Neuronal stem cell (in vitro differentiated cells): ENCODE measurements at places on chromosomes 5 and 9.

DNA sequence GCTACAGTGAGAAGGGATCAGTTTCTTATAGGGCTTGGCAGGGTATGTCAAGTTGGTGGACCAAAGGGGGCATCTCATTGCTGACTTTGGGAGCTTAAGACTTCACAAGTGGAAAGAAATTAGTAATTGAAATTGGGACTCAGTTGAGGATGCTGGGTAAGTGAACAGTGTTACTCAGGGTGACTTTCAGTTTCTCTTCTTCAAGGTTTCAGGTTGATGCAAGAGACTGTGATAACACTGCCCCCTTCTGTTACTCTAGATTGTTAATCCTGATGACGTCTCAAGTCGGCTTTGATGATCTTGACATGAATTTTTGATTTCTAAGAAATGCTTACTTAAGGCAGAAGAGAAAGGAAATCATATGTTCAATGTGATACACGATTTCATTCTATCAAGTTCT, 21.3 kb downstream of the KCTD16 start:
- DNase-seq = no peak

- no peak for DNase-seq
These were observed 168.5 kb downstream of the OLFM1 start for GRCh38 chr9:135255841-135256580.

GRCh38 chr5:122916490-122916889, 71.1 kb downstream of the SNX24 start:
- no peak for DNase-seq

- no peak for DNase-seq
These were observed 133.8 kb downstream of the TMEM174 start for GRCh38 chr5:73306741-73307275.

GRCh38 chr9:123923884-123924283, 6.0 kb downstream of the DENND1A start:
- no peak for DNase-seq

DNA sequence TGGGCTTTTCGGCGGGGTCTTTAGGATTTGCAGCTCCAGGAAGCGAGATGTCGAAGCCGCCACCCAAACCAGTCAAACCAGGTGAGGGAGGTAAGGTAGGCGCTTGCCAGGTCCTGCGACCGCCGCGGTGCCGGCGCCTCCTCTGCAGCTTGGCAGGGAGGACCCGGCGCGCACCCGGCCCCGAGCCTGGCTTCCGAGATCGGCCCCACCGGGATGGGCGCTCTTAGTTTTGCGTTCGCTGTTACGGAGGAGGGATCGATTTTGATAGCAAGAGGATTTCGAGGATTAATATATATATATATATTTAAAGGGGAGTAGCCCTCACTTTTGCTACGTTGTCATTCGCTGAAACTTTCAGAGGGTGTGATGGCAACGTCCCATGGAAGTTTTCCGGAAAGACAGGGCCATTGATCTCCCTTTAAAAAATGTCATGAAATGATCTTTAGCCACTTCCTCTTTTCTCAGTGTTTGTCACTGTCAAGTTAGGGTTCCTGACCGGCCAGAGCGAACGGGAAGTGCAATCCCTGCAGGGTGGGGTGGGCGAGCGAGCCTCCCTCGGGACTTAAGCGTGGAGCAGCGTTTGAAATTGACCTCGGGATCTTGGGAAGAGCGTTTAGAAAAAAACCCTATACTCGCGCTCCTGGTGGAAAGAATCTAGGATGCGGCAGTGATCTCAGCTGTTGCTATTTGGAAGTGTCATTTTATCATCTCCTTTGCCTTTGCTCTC, 495 bp downstream of the OSTF1 start:
- DNase-seq = no peak

DNA sequence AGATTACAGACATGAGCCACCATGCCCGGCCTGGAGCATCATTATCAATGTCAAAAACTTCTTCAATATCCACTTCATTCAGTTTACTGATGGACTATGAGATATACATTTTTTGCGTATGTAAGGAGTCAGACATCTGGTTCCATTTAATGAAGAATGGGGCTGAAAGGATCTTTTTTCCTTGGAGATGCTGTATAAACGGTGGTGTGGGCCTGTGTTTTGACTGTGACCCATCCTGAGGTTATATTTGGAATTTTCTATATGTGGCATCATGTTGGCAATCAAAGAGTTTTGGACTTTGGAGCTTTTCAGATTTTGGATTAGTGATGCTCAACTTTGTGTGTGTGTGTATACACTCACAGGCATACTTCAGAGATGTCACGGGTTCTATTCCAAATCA, 85.7 kb upstream of the FBXL17 start:
- DNase-seq = no peak

DNA sequence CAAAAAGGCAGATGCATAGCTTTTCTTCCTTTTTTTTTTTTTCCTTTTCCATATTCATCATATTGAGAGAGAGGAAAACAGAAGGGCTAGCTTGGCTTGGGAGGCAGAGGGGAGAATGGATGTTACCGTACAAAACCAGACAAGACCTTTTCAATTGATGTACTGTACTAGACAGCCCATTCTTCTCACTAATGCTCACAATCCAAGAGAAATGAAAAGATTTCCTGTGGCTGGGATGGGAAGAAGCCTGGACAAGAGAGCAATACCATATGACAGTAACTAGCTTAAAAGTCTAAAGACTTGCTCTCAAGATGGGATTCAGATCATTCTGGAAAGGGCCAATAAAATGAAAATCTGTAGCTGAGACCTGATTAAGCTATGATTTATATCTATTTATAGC, 3.4 kb downstream of the CEMIP2 start:
- DNase-seq = no peak

DNA sequence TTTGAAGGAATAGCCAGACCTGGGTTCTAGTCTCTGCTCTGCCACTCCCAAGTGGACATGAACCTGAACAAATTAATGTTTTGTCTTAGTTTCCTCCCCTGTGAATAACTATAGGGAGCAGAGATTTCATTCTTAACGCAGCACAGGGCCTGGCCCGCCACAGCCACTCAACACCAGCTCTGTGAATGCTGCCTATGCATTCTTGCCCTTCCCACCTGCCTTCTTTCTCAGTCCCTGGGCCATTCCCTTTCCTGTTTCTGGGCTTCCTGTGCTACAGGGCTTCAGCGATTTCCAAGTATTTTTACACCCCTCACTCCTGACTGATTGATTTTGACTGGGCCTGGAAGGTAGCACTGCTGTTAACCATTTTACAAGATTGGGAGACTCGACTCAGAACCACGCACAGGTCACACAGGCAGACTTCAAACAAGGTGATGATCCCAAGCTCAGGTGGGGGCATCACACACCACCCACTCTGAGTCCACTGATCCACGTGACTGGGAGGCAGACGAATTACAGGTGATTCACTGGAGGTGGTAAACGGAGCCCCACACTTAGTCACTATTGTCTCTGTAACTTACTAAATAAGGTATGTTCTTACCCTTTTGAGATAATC, 21.4 kb downstream of the PTPN3 start:
- no peak for DNase-seq

DNA sequence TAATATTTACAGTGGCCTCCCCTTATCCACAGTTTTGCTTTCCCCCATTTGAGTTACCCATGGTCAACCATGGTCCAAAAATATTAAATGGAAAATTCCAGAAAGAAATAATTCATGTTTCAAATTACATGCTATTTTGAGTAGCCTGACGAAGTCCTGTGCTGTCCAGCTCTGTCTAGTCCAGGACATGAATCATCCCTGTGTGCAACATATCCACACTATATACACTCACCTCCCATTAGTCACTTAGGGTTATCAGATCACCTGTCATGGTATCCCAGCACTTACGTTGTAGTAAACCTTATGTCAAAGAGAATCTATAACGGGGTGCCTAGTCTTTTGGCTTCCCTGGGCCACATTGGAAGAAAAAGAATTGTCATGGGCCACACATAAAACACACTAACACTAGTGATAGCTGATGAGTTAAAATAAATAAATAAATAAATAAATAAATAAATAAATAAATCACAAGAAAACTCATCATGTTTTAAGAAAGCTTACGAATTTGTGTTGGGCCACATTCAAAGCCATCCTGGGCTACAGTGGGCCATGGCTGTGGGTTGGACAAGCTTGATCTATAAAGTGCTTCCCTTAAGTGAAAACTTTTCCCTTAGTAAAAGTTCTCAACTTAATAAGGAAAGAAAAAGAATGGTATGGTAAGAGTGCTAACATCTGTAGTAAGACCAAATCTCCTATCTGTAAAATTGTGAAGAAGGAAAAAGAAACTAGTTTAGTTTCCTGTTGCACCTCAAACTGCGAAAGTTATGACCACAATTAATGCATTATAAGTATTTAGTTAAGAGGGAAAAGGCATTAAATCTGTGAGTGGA, 15.9 kb upstream of the OMD start:
- DNase-seq = no peak

DNA sequence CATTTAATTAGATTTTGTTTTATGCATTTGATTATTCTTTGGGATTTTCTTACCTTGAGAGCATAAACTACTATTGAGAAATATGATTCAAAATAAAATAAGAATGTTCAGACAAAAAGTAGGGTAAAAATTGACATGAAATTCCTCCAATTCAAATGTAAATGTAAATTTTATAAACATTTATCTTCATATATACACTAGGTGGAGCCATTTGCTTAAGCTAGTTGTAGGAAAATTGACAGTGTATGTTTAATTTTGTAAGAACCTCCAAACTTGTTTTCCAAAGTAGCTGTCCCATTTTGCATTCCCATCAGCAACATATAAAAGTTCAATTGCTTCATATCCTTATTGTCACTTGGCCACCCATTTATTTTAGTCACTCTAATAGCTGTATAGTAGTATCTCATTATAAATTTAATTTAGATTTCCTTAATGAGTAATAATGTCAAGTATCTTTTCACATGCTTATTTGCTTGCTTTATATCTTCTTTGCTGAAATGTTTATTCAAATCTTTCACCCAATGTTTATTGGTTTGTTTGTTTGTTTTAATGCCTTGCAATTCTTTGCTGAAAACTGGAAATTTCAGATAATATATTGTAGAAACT, 37.6 kb upstream of the SLCO6A1 start:
- DNase-seq = no peak

- no peak for DNase-seq
These were observed 167.2 kb downstream of the C9orf50 start for GRCh38 chr9:129453734-129454133.

DNA sequence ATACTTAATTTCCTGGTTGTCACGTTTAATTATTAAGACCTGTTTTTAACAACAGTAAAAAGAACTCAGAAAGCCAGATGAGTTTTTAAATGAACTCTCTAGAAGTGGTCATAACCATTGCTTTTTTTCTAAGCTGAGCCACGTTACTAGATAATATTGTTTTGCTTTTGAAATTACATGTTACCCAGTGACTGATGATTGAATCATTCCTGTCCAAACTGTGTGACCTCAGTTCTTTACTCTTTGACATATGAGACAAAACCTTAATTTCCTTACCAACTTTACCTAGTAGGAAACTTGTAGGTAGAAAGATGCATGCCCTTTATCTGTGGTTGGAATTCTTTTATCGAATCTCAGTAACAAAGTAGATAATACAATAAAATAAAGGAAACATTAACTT, 411.7 kb downstream of the SH3GL2 start:
- DNase-seq = no peak

GRCh38 chr9:7841831-7842230, 42.3 kb upstream of the DMAC1 start:
- DNase-seq = no peak

GRCh38 chr9:111965566-111966019, 69.0 kb downstream of the UGCG start:
- DNase-seq = no peak

DNA sequence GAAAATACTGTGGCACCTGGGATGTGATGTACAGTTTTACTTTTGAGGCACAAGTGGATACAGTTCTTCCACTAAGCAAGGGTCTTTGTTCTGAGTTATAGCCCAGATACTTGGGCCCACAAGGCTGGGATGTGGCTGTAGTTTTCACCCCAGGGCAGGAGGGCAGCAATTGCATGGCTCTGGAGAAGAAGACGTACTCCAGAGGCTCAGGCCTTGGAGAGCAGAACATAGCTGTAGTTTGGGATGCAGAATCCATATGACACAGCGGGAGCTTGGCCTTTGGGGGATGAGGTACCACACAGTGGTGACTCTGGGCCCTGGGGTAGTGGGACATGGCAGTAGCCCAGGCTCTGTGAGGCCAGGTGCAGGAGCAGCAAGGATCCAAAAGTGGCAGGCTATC, 110.8 kb upstream of the FSTL4 start:
- DNase-seq = no peak

DNA sequence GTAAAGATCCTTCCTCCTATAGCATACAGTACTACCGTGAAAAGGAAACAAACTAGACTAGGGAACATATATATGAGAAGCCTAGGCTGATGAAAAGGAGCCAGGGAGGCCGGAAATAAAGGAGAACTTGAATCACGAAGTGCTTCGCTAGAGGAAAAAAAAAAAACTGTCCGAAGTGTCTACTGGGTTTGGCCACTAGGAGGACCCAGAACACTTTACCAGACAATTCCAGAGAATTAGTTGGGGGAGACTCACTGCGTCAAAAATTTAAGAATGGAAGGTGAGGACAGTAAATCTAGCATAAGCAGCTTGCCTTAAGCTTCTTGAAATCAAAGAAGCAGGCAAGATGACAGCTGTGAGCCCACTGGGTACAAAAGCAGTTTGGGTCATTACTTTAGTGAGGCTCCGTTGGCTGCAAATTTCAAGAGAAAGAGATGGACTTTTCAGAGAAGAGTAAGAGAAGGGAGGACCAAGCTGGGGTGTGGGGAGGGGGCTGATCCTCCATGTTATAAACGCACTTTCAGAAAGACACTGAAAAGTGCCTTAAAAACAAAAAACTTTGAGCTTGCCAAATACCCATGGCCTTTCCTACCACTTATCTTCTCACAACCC, 47.4 kb downstream of the P4HA2 start:
- DNase-seq = peak; percentile 23
